ENCODE measurements at places on chromosomes 6 and 20. TPM values are rescaled to one million over a fixed set of nuclear protein-coding genes. Genes with fewer than 3 reads are reported as not detected.

GRCh38 chr20:42915081-42915480 is 274.6 kb downstream of the PTPRT start:
- DNase-seq, result no peak

DNA sequence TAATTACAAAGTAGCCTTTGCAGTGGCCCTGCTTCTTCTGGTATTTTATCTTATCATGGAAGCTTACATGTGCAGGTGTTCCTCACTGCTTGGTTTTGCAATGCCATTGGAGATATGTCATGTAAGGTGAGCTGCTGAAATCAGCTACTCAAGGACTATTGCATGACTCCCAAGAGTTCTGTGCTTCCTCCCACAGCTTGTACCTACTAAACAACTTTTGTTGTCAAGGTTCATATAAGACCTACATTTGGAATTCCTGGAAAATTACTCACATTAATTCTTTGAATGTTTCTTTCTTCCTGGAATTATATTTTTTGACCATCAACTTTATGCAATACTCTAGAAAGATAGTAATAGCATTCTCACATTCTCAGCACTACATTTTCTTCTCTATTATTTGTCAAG is 427.5 kb upstream of the HSF2 start:
- DNase-seq, result no peak

DNA sequence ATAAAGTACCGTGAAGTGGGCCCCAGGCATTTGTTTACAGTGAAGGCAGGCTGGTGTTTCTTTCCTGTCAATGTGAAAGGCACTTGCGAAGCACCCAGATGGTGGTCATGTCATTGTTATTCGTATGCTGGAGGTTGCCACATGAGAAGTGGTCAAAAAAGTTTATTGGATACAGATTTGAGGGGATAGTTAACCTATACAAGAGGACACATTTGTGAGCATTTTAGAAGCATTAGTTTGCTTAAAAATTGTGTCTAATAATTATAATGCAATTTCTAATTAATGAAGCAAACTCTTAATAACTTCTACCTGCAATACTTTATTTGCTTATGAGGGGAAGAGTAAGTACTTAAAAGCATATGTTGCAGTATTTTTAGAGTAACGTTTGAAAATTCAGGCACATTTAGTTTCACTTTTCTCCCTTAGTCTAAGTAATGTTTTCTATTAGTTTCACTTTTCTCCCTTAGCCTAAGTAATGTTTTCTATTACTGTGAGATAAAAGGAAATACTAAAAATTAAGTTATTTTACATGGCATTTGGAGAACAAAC is 120.7 kb upstream of the CLDN20 start:
- no peak for DNase-seq

GRCh38 chr6:165081944-165082532 is 227.4 kb downstream of the C6orf118 start:
- no peak for DNase-seq

- no peak for DNase-seq
Observed at GRCh38 chr6:44737829-44738528, 350.5 kb downstream of the CDC5L start.

Gene PSMB8
- total RNA-seq, result 43.8 TPM

Gene RAET1L
- not detected for total RNA-seq

DNA sequence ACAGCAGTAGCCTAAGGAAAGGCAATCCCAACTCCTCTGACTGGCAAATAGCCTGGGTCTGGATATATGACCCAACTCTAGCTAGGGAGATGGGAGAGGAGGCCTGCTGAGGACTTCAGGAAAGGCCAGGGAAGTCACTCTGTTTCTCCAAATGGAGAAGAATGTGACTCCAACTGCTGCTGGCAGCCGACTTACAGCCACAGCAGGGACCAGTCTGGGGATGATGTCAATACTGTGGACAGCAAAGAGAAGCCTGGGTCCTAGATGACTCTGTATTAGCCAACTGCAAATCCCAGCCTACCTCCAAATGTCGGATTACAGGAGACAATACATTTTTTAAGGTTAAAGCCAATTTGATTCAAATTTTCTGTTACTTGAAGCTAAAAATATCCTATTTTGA is 232.6 kb downstream of the FOXC1 start:
- no peak for DNase-seq

GRCh38 chr6:121647905-121648304 is 212.5 kb downstream of the GJA1 start:
- DNase-seq, result no peak

Gene HLA-DQB1
- total RNA-seq, result 0.51 TPM

- no peak for DNase-seq
Observed at GRCh38 chr6:18062733-18063132, 59.7 kb downstream of the NHLRC1 start.

- DNase-seq, result no peak
Observed at GRCh38 chr6:150463852-150464251, 95.0 kb downstream of the IYD start.

Gene ULBP2
- total RNA-seq, result 0.69 TPM

GRCh38 chr6:39426073-39426456 is 103.6 kb upstream of the KCNK16 start:
- no peak for DNase-seq

DNA sequence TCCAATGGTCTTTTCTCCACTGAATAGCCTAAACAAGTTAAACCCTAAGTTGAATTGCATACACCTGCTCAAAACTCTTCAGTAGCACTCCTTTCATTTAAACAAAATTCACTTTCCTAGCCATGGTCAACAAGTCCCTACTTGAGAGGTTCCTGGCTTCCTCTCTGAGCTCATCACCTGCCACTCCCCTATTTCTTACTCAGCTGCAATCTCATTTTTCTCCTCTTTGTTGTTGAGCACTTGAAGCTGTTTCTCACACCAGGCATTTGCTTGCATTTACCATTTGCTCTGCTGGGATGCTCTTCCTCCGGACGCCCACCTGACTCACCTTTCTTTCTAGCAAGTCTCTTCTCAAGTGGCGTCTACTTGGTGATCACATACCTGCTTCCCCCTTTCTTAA is 38.5 kb downstream of the EDN1 start:
- DNase-seq, result no peak

- DNase-seq, result no peak
Observed at GRCh38 chr6:111985202-111985731, 68.6 kb upstream of the CCN6 start.

- DNase-seq, result no peak
Observed at GRCh38 chr6:106757267-106757666, 127.9 kb downstream of the QRSL1 start.

All from Panc1 (cell line).